D341Med (cell line): ENCODE measurements at places on chromosomes 6 and 20.
A peak's percentile ranks its signal among the peaks of the same experiment; 100 is the strongest.

DNA sequence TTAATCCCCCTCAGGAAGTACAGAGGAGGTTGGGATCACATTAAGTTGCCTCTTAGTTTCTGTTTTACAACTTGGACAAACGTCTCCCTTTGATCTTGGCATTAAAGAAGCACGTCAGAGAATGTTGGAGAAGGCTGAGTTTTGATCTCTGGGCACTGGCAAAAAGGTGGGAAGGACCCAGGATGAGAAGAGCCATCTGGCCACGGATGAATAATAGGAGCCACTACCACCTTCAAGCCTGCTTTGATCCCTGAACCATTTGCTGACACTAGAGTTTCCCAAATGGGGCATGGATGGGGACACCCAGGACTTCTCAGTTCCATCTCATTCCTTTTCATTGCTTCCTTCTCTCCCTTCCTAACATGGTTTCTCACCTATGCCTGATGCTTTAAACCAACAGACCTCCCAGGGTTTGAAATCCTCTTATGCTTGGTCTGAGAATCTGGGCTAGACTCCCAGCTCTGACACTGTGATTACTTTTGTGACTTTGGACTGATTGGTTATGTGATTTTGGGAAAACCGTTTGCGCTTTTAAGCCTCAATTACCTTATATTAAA, 5.8 kb downstream of the TM9SF4 start:
- DNase-seq = no peak

GRCh38 chr6:2939315-2940009, 31.9 kb downstream of the SERPINB6 start:
- no peak for DNase-seq

DNA sequence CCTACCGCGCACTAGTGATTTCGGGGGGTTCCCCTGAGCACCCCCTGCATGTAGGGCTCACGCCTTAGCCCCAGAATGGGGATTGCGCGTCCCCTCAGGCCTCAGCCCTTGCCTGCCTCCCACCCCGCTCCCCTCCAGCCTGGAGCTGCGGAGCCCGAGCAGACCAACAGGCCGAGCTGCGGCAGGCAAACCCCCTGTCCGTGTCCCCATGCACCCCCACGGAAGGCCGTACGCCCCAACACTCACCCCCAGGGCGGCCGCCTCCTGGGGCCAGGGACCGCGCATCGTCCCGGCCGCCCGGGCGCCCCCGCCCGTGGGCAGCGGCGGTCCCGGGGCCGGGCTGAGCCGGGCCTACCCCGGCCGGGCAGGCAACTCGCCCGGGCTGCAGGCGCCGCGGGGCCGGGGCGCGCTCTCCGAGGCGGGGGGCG, 1.2 kb upstream of the KCNB1 start:
- DNase-seq = no peak

GRCh38 chr6:159572439-159573110, 120.5 kb downstream of the SOD2 start:
- DNase-seq = no peak

DNA sequence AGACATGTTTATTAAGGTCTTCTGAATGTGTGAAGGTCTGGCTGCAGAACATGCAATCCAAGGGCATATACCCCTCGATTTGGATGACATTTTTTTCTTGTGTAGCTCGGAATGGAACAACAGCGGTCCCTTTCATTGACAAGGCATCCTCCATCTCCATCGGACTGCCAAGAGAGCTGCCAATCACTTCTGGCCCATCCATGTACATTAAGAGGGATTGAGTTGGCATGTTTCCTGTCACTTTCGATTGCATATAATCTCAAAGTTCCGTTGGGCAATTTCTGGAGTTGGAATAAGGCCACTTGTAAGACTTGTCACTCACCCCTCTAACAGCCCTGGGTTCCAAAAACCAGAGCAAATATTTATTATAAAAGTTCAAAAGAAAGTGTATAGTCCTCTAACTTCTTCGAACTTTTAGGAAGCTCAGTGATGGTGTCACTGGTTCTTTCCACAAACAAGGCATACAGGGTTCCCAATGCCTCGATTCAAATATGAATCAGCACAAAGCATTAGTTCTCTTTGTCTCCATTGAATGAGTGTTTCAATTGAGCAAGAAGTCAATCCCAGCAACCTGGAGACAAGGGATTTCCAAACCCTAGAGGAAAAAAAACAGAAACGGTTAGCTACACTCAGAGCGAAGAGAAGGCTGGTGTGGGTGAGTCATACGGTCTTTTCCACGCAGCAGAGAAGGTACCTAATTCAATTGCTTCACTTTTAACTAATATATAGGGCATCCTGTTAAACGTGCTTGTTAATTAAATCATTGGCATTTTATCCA, 10.9 kb downstream of the ZNF217 start:
- no peak for DNase-seq

DNA sequence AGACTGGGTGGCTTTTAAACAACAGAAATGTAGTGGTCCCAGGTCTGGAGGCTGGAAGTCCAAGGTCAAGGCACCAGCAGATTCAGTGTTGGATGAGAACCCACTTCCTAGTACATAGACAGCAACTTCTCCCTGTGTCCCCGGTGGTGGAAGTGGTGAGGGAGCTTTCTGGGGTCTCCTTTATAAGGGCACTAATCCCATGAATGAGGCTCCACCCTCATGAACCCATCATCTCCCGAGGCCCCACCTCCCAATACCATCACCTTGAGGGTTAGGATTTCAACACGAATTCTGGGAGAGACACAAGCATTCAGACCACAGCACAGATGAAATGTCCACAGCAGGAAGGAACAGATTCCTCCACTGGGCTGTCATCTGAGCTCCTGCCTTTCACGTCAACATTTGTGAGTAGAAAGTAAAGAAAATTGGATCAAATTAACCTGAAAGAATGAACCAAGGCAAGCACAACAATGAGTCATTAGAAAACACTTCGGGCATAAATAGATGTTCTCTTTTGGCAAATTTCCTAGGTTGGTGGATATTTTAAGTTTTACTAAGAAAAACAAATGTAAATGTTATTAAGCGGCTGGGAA, 130.7 kb downstream of the RNASET2 start:
- DNase-seq = no peak

DNA sequence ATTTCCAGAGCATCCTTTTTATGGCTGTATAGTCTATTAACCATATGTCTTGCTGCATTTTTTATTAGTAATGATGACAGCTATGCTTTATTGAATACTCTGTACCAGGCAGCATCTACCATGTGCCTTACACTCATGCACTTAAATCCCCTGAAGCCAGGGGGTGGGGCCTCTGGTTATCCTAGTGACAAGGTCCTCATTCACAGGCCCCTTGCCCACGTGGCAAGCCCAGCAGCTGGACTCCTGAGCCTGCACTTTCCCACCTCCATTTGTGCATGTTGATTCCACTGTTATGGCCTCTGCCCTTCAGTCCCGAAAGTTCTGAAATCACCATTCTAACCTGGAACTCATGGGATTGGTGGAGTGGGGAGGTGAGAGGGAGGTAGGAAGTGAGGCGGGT, 22.3 kb downstream of the ACTR5 start:
- no peak for DNase-seq

DNA sequence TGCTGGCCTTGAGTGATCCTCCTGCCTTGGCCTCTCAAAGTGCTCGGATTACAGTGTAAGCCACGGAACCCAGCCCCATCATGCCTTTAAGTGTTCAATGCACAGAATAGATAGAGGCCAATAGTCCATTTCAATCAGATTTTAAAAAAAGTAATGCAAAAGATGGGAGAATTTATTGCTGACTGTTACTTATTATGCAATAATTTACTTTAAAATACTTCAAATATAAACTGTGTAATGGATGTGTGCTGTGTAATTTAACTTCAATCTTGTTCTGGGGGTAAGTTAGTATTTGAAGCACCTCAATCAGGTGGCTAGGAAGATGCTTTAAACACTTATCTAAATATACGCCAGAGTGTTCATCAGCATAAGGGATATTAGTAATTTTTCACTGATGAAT, 51.7 kb upstream of the BCLAF1 start:
- no peak for DNase-seq

DNA sequence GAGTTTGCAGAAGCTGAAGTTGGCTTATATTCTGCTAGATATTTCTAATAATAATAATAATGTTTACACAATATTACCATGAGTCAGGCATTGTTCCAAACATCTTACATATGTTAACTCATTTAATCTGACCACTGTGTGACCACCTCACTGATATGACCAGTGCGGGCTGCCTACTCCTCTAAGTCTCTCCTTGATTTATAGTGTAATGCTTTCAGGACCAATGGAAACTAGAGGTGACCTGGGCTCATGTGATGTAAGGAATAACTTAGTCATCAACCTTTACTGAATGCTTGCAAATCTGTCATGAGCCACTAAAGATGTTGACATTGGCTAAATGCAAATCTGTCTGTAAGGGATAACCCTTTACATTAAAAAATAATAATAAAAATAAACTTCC, 51.1 kb upstream of the GPR6 start:
- DNase-seq = no peak

GRCh38 chr20:7159903-7160302, 392.4 kb downstream of the BMP2 start:
- no peak for DNase-seq

- peak; percentile 44 for DNase-seq
These were observed 174.4 kb upstream of the RIN2 start for GRCh38 chr20:19583532-19584175.

GRCh38 chr6:145891126-145891525, 73.0 kb downstream of the SHPRH start:
- DNase-seq = no peak

GRCh38 chr6:62452586-62452985, 166.6 kb upstream of the KHDRBS2 start:
- no peak for DNase-seq

- DNase-seq = no peak
These were observed 31.4 kb downstream of the TSHZ2 start for GRCh38 chr20:53003420-53004154.

GRCh38 chr6:16146028-16146427, 17.1 kb downstream of the MYLIP start:
- no peak for DNase-seq

DNA sequence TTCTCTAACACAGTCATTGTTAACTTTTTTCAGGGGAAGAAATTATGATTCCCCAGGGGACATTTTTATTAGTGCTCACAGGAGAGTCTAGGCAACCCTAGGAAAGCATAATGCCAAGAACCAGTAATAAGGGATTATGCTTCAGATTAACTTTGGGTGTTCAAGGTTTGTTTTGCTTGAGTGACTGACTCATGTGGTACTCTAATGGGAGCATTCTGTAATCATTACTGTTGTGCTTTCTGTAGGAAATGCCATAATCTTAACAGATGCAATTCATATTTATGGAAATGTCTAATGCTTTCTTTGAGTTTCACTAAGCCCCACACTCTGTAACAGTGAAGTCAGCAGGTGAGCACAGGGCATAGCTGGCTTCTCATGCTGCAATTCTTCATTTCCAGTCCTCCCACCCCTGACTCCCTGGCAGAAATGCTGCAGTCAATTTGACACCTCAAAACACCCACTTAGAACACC, 263.4 kb upstream of the MAN1A1 start:
- DNase-seq = peak; percentile 41

GRCh38 chr6:27334141-27334540, 22.1 kb upstream of the POM121L2 start:
- no peak for DNase-seq

- DNase-seq = no peak
These were observed 159.1 kb downstream of the PLCB1 start for GRCh38 chr20:8291200-8291599.

DNA sequence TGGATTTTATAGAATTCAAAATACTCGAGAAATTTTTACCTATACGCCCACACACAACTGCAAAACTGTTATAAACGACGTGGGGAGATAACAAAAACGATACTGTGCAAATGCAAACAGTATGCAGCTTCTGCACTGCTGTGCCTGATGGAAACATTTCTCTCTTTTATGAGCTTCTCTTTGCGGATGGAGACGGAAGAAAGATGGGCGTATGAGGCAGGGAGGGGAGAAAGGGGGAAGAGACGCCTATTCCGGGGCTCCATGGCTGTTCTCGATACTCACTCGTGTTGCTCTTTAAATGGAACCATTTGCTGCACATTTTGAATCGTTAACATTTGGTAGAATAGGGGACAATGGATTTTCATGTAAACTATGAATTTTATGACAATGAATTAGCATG, 69.1 kb upstream of the EXOC2 start:
- no peak for DNase-seq

GRCh38 chr6:166253778-166254204, 54.4 kb downstream of the PRR18 start:
- DNase-seq = no peak

DNA sequence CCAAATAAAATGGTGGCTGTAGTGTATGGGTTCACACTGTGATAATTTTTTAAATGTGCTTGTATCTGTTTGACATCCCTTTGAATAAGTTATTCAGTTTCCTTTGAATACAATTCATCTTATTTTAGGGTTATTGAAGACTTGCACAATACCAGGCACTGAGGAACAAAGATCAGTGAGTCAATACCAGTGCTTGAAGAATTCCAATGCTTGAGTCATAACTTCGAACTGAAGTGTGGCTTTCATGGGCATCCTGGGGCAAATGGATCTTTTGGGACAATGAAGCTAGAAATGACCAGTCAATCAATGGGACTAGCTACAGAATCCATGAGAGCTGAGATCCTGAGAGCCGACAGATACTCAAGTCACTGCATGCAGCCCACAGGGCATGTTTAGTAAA, 349.9 kb upstream of the FLRT3 start:
- DNase-seq = no peak

GRCh38 chr6:152736687-152737273, 13.8 kb upstream of the VIP start:
- DNase-seq = no peak

DNA sequence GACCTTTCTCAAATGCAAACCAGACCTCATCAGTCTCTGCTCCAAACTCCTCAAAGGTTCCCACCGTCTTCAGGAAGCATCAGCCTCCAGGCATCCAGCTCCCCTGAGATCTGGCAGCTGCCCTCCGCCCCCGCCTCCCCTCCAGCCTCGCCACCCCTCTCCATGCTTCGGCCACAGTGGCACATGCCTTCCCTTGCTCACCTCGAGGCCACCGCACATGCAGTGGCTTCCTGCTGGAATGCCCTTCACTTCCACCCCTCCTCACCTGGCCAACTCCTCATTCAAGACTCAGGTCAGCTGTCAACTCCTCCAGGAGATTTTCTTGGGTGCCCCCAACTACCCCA, 13.4 kb downstream of the KIAA1755 start:
- no peak for DNase-seq

DNA sequence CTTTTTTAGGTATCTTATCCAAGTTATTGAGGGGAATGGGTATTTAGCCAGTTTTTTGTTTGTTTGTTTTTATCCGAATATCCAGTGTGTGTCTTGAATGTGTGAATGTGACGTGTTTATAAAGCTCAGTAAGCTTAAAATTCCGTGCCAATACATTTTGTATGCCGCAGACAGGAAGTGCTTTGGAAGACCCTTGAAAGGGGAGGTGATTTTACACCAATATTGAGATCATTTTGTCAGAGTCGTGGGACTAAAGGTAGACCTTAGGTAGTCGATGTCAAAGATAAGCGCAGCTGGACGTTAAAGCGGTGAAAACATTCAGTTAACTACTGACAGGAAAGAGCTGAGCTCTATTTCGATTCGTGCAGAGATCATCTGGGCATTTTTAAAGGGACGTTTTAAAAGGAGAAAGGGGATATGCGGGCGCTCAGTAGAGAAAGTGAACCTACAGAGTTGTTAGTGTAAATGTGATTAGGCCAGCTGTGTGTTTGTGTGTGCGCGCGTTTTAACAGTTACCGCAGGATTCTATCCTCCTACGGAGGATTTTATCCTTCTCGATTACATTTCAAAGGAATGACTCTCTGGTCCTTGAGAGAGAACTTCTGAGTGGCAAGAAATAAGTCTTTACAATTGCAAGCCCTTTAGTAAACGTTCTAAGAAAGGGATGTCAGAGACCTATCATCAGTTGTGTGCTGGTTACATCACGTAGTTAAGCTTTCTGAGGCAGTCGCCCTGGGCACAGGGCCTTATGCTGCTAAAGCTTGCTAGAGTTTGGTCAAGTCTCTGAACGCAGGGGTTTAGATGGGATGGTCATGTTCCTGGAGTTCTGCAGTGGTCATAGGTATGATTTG, 625 bp upstream of the ECHDC1 start:
- DNase-seq = peak; percentile 47
